ENCODE measurements at places on chromosomes 5 and 9. TPM values are rescaled to one million over a fixed set of nuclear protein-coding genes. Genes with fewer than 3 reads are reported as not detected.

Gene CCDC183
- 0.78 TPM for polyA plus RNA-seq

Gene WNT8A
- polyA plus RNA-seq: not detected

Gene FOXD4L5
- not detected for polyA plus RNA-seq

Gene SLC25A2
- polyA plus RNA-seq: not detected

Gene PRUNE2
- polyA plus RNA-seq: not detected

Measured in IgD-negative memory B cell (primary cell).